NCI-H2171 treated with DMSO at 0.1 percent for 48 hours (cell line): ENCODE measurements at places on chromosomes 3 and 15.

DNA sequence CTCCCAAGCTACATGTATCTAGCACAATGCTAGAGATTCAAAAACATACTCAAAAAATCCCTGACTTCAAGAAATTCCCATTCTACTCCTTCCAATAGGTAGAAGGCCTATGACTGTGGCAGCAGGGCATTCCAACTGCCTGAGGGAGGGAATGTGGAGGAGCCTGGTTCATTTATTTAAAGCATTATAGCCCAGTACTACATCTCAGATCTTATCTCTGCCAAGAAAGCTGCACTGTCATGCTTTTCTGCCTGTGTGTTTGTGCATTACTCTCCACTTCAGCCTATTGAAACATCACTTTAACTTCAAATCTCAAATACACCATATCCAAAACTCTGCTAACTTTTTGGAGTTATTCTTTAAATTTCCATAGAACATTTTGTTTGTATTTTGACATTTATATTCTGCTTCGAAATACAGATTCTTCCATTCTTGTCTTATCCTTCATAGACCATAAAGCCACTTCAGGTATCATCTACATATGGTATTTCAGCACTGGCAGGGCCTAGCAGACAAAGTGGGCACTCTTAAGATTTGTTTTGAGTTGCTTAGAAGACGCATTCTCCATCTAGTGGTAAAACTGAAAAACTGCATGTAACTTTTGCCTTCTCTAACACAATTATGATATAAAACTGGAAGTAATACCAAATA is 59.1 kb upstream of the NEDD4 start:
- peak; percentile 68 for DNase-seq

DNA sequence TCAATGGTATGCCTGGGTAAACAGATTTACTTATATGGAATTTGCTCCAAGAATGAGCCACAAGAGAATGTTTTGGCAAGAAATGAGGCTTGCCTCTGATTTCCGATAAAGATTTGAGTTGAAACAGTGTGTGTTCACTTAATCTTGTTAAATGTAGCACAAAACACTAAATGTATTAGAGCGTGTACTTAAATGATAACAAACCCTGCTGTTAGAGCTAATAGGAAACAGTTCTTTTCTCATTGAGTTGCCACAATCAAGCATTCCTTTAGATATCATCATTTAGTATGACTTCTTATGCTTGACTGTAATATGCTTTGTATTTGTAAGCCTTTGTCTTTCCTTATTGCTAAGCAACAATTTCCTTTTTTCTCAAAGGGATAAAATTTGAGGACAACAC is 353.6 kb upstream of the ZNF717 start:
- DNase-seq: no peak

DNA sequence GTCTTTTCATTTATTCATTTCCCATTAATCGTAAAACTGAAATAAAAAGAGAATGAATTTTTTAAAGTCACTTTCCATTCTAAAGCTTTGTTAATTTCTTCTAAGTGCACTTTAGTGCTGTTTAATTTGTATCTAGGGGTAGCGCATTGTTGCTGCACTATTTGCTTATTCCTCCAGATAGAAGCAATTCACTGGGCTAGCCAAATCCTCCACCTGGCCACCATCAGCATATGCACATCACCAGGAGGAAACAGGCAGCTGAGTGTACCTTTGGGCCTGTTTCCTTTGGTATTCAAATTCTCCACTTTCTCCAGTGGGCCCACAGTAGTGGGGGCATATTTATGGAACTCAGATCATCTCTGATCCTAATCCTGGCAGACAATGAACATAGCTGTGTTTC is 29.8 kb upstream of the CPB1 start:
- DNase-seq: no peak

DNA sequence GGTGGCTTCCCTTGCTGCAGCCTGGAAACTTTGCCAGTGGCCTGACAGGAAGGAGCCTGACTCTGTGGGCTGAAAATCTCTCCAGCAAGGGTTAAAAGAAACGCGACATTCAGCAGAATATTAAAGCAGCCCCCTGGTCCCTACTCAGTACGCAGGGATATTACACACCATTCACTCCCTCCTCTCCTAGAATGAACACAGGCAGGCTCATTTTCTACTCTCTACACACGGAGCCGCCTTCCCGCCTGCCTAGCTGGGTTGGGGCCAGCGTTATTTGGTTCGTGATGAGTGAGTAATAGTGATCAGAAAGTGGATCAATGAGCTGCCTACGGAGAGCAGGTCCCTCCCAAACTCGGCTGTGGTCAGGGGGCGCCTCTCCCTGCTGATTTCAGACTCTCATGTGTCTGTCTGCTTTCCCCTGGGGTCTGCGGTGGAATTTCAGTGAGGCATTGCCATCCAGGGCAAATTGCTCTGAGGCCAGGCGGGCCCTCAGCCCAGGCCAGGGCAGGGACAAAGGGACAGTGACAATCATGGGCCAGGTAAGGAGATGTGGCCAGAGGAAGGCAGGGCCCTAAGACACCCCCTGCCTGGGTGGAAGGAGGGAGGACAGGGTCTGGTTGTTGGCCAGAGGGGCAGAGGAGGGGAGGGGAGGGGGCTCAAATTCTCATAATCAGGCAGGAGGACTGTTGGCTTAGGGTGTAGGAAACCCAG is 2.8 kb downstream of the EPHB1 start:
- no peak for DNase-seq

GRCh38 chr15:27692438-27692837 is 406.7 kb downstream of the OCA2 start:
- no peak for DNase-seq

DNA sequence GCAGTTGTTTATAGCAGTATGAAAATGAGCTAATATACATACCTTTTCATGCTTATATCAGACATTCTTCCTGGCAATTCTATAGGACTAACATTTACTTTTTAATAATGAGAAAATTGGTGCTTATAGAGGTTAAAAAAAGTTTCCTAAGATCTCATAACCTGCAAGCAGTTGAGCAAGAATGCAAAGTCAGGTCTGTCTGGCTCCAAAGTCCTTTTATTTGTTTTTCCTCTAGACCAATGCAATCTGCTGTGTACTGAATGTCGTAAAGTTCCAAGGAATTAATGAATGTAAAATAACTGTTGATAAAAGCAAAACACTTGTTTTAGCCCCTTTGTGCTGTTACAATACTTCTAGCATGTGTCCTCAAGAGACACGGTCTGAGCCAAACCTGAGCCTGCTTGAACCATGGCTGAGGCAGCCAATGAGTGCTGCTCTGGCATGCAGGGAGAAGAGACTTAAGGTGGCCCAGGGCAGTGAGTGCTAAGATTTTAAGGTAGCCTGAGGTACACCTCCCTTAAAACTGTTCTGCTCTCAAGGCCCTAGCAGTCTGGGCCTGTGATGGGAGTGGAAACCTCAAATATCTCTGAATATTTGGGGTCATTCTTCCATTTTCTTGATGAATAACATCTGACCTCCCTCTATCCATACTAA is 555.1 kb upstream of the NAALADL2 start:
- DNase-seq: no peak

DNA sequence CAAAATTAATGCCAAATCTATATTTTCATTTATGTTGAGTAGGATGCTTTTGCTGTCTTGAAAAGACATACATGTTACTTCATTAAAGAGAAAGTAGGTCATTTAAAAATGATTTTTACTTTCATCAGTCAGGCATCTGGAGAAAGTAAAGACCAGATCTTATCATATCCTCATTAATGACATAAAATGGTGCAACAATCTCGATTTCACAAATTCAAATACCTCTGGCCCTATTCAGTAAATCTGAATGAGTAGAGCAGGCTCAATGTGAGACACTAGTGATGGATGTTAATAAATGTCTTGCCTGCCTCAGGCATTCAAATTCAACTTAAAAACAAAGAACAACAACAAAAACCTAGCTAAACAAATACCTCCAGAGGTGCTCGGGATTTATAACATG is 714.1 kb downstream of the NAALADL2 start:
- no peak for DNase-seq

DNA sequence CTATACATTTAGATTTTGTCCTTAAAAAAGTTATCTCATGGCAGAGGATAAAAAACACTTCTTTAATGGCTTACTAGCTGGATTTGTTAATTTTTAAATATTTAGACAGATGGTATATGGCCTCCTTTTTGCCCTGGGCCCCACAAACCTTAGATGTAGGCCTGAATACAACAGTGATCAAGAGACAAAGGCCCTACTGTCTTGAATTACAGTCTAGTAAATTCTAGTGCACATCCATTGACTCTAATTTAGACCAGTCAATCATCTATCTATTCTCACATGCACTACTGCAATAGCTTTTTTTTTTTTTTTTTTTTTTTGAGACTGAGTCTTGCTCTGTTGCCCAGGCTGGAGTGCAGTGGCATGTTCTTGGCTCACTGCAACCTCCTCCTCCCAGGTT is 452.8 kb downstream of the FHIT start:
- DNase-seq: peak; percentile 9

- DNase-seq: no peak
Measured at GRCh38 chr3:171354049-171354705, 106.0 kb downstream of the TNIK start.

- DNase-seq: no peak
Measured at GRCh38 chr3:32414522-32415202, 23.0 kb downstream of the CMTM7 start.

DNA sequence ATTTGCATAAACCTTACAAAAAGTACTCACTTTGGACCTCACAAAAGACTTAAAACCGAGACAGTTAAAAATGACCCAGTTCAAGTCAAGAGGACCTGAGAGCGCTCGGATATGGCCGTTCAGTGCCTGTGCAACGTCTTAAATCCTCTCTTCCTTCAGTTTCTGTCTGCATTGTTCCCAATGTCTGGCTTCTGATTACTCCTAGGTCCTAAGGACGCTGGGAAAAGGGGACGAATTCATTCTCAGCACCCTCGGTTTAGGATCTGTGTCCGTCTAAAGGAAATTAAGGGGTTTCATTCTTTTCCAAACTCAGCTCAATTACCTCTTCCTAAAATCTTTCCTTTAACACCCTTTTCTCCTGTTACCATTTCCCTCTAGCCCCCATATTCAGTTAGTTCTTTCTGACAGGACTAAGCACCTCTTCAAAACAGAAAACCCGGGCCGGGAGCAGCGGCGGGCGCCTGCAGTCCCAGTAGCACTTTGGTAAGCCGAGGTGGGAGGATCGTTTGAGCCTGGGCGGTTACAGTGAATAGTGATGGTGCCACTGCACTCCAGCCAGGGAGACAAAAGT is 970 bp downstream of the DPPA4 start:
- no peak for DNase-seq

DNA sequence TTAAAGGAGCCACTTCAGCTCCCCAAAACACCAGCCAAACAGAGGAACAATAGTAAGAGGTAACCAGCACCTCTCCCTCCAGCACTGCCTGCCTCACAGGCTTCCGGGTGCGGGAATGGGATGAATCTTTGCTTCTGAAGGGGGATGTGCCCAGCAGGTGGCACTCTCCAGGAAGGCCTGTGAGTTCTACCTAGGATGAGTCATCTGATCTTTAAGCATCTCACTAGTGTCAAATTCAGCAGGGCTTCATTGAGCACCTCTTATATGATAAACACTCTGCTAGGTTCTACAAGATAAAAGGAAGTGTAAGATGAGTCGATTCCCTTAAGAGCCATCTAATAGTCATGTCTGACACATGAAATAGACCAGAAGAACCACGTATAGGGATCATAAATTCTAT is 237.4 kb upstream of the UMPS start:
- peak; percentile 41 for DNase-seq

- DNase-seq: peak; percentile 95
Measured at GRCh38 chr15:91936927-91937326, 83.4 kb downstream of the SLCO3A1 start.

- no peak for DNase-seq
Measured at GRCh38 chr3:115330430-115330829, 183.3 kb upstream of the ZBTB20 start.

DNA sequence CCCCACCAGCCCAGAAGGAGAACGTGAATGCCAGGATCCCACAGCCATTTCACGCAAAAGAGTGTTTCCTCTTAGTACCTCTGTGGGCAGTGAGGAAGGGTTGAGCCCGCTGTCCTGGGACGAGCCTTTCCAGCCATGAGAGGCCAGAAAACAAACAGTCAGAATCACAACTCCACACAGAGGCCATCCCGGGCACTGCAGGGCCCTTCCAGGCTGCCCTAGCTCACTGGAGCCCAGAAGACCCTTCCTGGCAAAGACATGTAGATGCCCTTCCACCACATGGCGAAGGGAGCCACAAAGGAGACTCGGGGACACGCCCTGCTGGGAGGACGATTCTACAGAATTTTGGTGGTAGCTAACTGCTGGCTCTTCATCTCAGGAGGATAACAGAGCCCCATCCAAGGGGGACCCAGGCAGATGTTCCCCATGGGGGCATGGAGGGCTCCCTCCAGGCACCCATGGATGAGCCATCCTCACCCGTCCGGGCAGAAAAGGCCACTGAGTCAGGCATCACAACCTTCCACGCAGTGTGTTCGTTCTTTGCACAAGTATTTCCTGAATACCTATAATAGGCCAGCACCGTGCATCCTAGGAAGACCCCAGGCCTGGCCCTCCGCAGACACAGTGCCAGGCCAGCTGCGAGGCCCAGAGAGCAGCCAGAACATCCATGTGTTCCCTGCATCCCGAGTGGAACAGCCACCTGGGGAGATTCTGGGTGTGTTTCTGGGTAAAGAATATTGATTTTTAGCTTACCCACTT is 47.2 kb downstream of the SLC12A8 start:
- DNase-seq: no peak

GRCh38 chr3:42033741-42034140 is 57.4 kb upstream of the TRAK1 start:
- DNase-seq: no peak

- no peak for DNase-seq
Measured at GRCh38 chr3:161266731-161267150, 45.6 kb downstream of the NMD3 start.

- DNase-seq: peak; percentile 34
Measured at GRCh38 chr3:182979674-182980191, 605 bp downstream of the DCUN1D1 start.

DNA sequence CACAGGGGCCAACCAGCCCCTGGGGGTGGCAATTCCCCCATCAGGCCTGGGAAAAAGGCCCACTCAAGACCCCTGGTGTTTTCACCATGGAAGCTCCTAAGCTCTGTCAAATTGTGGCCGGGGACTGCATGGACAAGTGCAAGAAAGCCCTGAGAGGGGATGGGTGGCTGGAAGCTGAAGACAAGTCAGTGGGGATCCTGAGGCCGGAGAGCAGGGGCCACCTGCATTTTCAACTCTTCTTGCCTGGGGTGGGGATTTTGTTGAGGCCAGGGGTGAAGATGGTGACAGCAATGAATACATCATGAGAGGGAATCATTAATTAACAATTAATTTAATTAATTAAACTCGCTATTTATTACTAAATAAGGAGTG is 33.9 kb downstream of the FEM1B start:
- DNase-seq: no peak
